ENCODE measurements at places on chromosomes 12 and 14. TPM values are rescaled to one million over a fixed set of nuclear protein-coding genes. Genes with fewer than 3 reads are reported as not detected.

HELB gene
- 2.8 TPM for total RNA-seq

CRIP1 gene
- total RNA-seq, result 0.25 TPM

PMEL gene
- total RNA-seq, result 0.81 TPM

MDM1 gene
- total RNA-seq, result 5.7 TPM

SYNE2 gene
- 61.7 TPM for total RNA-seq

LRRC43 gene
- 0.81 TPM for total RNA-seq

RNU4-1 gene
- not detected for total RNA-seq

TMEM253 gene
- not detected for total RNA-seq

RHOJ gene
- total RNA-seq, result 312 TPM

CCDC38 gene
- total RNA-seq, result not detected

ITGB7 gene
- 0.49 TPM for total RNA-seq

CRACR2A gene
- total RNA-seq, result 13.2 TPM

AMDHD1 gene
- total RNA-seq, result 0.06 TPM

RTN1 gene
- 0.16 TPM for total RNA-seq

MYF6 gene
- not detected for total RNA-seq

INHBC gene
- not detected for total RNA-seq

RFLNA gene
- total RNA-seq, result 0.13 TPM

RIMBP2 gene
- total RNA-seq, result not detected

LMO3 gene
- not detected for total RNA-seq

AKAP5 gene
- total RNA-seq, result 0.32 TPM

RNF212B gene
- total RNA-seq, result not detected

TMX1 gene
- 33.5 TPM for total RNA-seq

IFNG-AS1 gene
- not detected for total RNA-seq

GPR68 gene
- 1.5 TPM for total RNA-seq

SPPL3 gene
- total RNA-seq, result 11.7 TPM

KRT82 gene
- total RNA-seq, result not detected

ALDH2 gene
- total RNA-seq, result 61.5 TPM

C1S gene
- total RNA-seq, result 0.16 TPM

CAPS2 gene
- 1.0 TPM for total RNA-seq

ANKS1B gene
- total RNA-seq, result 0.19 TPM

FAM90A1 gene
- not detected for total RNA-seq

NGB gene
- not detected for total RNA-seq

ZBTB39 gene
- total RNA-seq, result 10.8 TPM

COCH gene
- 0.16 TPM for total RNA-seq

LPAR5 gene
- total RNA-seq, result not detected

GUCY2C gene
- not detected for total RNA-seq

ENDOU gene
- 0.13 TPM for total RNA-seq

MARK3 gene
- total RNA-seq, result 42.6 TPM

CLEC4C gene
- total RNA-seq, result not detected

PROX2 gene
- total RNA-seq, result not detected

LRFN5 gene
- under 0.01 TPM for total RNA-seq

IRAK3 gene
- total RNA-seq, result 13.3 TPM

AKAP6 gene
- total RNA-seq, result 0.13 TPM

ABHD12B gene
- total RNA-seq, result not detected

TAS2R42 gene
- not detected for total RNA-seq

SDR9C7 gene
- total RNA-seq, result not detected

KRT74 gene
- total RNA-seq, result not detected

SERPINA1 gene
- not detected for total RNA-seq

SLC5A8 gene
- total RNA-seq, result not detected

DLK1 gene
- not detected for total RNA-seq
